Upper lobe of left lung (tissue), 6 donors: ENCODE measurements at places on chromosomes 2 and 18.

DNA sequence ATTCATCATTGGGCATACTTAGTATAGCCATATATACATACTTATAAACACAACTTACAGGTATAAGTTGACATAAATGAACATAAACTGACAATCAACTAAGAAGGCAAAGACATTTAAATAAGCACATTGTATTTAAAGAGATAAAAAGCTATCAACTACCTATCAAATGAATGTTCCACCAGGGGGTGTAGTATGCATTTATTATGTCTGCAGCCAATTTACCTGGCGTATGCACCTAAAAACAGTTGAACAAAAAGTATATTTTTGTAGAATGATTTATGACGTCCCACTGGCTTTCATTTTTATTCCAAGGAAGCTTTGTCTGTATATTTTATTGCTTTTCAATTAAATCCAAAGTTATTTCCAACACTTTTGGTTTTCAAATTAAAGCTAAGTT lies 323.5 kb downstream of the AFF3 start:
- H3K36me3 ChIP-seq, result no peaks in the 10 kb centered on the region
- no peak overlapping the region for H3K4me3 ChIP-seq
- no peak overlapping the region for H3K27ac ChIP-seq
- H3K4me1 ChIP-seq, result no peaks in the 10 kb centered on the region
- no peak for DNase-seq

DNA sequence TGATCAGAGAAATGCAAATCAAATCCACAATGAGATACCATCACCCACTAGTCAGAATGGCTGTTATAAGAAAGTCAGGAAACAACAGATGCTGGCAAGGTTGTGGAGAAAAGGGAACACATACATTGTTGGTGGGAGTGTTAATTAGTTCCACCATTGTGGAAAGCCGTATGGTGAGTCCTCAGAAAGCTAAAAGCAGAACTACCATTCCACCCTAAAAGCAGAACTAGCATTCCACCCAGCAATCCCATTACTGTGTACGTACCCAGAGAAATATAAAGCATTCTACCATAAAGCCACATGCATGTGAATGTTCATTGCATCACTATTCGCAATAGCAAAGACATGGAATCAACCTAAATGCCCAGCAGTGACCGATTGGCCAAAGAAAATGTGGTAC lies 60.7 kb downstream of the ANKRD62 start:
- DNase-seq, result no peak
- no peak overlapping the region for H3K4me3 ChIP-seq
- no peaks in the 10 kb centered on the region for H3K36me3 ChIP-seq

GRCh38 chr2:5482929-5483331 lies 209.3 kb upstream of the SOX11 start:
- H3K36me3 ChIP-seq, result no peaks in the 10 kb centered on the region
- H3K27me3 ChIP-seq, result no peaks in the 10 kb centered on the region
- no peak for DNase-seq
- no peak overlapping the region for H3K4me3 ChIP-seq

GRCh38 chr2:101793277-101793969 lies 95.9 kb downstream of the MAP4K4 start:
- no peak for DNase-seq
- no peaks in the 10 kb centered on the region for H3K27me3 ChIP-seq
- peaks cover 4% of the 10 kb centered on the region for H3K36me3 ChIP-seq
- no peak overlapping the region for H3K27ac ChIP-seq

DNA sequence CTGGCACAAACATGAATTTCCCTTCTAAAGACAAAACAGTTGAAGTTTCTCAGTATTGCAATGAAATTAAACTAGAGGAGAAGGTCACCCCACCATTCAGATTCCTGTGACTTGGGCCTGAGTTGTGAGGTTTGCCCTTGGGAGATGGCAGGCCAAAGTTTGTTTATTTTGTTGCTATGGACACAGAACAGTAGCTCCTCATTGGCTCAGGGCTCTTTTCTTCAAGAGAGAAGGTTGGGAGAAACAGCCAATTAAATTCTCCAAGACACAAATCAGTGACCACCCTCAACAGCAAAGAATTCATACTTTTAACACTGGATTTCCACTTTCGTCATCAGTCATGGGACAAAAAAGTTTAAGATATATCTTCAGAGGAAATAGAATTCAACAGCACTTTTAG lies at the start of gene FLACC1:
TSS of gene FLACC1 (minus strand) at position 125 of the 400 bp plus-strand sequence. CDS start 5,941 bp downstream, outside the sequence.
- H3K27me3 ChIP-seq, result no peaks in the 10 kb centered on the region
- peak within 1 kb of the TSS; percentile 51 for H3K27ac ChIP-seq
- no peak within 1 kb of the TSS for H3K4me3 ChIP-seq

DNA sequence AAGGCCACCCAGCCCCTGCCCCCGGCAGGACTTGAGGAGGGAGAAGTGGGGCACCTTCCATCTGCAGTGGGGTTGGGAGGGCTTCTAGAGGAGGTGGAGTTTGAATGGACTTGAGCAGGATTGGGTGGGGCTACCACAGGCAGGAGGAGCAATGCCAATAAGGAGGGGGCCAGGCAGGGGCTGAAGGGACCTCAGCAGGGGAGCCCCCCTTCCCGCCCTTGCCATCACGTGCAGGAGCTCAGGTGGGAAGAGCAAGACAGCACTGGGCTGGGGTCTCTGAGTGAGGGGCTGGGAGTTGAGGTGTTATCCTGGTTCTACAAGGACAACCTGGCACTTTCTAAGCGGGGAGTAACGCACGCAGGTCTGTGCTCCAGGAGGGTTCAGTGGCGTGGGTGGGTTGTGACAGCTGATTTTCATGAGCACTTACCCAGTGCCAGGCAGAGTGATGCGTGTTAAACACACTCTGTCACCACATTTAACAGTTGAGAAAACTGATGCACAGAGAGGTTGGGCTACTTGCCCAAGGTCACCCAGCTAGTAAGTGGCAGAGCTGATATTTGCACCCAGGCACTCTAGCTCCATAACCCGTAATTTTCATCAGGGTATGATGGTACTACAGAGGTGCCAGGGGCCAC lies 4.8 kb downstream of the CHRND start:
- no peaks in the 10 kb centered on the region for H3K36me3 ChIP-seq
- no peak overlapping the region for H3K27ac ChIP-seq
- H3K4me1 ChIP-seq, result no peaks in the 10 kb centered on the region
- no peak overlapping the region for H3K4me3 ChIP-seq

GRCh38 chr2:23541503-23542229 lies 156.7 kb downstream of the KLHL29 start:
- no peaks in the 10 kb centered on the region for H3K4me1 ChIP-seq
- H3K27ac ChIP-seq, result no peak overlapping the region
- no peak for DNase-seq
- no peaks in the 10 kb centered on the region for H3K27me3 ChIP-seq
- H3K4me3 ChIP-seq, result no peak overlapping the region

DNA sequence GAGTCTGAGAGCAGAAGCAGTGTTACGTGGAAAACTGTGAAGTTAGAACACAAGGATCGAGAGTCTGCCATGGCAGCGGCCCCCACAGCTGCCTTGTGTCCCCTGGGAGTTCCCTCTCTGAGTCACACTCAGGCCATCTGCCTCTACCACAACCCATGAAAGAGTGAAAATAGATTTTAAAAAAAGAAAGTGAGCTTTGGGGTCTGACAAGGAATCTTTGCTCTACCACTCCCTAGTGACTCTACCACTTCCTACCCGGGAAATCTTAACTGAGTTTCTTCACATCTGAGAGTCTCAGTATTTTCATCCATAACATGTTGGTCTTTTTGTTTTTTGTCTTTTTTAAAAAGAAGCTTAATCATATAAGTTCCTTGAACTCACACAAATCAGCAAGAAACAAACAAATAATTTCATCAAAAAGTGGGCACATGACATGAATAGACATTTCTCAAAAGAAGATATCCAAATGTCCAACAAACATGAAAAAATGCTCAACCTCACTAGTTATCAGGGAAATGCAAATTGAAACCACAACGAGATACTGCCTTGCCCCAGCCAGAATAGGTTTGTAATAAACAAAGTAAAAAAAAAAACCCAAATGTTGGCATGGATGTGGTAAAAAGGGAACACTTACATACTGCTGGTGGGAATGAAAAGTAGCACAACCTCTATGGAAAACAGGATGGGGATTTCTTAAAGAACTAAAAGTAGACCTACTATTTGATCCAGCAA lies 2.4 kb upstream of the MSGN1 start:
- no peaks in the 10 kb centered on the region for H3K27me3 ChIP-seq
- H3K36me3 ChIP-seq, result no peaks in the 10 kb centered on the region
- H3K4me3 ChIP-seq, result no peak overlapping the region
- DNase-seq, result no peak
- H3K27ac ChIP-seq, result peak overlapping the region; percentile 23

DNA sequence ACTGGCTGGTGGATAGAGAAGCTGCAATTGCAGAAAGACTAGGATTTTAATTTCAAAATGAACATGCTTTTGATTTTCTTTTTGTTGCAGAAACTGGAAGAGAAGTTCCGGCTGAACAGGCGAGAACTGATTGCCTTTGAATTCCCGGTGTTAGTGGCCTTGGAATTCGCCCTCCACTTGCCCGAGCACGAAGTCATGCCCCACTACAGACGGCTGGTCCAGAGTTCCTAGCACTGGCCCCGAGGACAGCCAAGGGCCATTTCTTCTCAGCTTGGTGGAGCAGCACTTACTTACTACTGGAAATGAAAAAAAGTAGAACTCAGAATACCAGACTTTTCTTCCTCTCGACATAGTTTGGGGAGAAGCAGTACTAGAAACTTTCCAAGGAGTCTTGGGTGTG lies 121.9 kb downstream of the CABLES1 start:
- H3K4me1 ChIP-seq, result peaks cover 42% of the 10 kb centered on the region
- H3K36me3 ChIP-seq, result no peaks in the 10 kb centered on the region
- H3K27me3 ChIP-seq, result no peaks in the 10 kb centered on the region
- H3K4me3 ChIP-seq, result no peak overlapping the region
- no peak for DNase-seq

DNA sequence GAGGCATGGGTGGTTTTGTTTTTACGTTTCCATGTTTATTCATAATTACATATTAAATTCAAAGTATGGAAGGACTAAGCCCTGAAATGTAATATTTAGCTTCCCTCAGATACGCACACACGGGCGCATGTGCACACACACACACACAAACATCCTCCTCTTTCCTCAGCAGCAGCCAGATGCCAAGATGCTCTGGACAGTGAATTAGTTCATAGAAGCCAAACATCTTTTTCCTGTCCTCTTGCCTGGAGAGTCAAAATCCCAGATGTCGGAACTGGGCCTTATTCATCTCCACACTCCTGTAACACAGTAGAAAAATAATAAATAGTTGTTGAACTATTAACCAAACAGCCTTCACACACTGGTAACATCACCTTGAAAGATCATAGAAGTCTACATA lies 273.1 kb downstream of the SP3 start:
- H3K27me3 ChIP-seq, result no peaks in the 10 kb centered on the region
- DNase-seq, result no peak
- no peaks in the 10 kb centered on the region for H3K4me1 ChIP-seq
- no peak overlapping the region for H3K4me3 ChIP-seq
- no peaks in the 10 kb centered on the region for H3K36me3 ChIP-seq
- no peak overlapping the region for H3K27ac ChIP-seq

- no peak overlapping the region for H3K27ac ChIP-seq
- H3K4me3 ChIP-seq, result no peak overlapping the region
These were observed 417.9 kb downstream of the TGIF1 start for GRCh38 chr18:3867864-3868311.

- no peaks in the 10 kb centered on the region for H3K27me3 ChIP-seq
- H3K36me3 ChIP-seq, result no peaks in the 10 kb centered on the region
- H3K4me1 ChIP-seq, result no peaks in the 10 kb centered on the region
- H3K27ac ChIP-seq, result no peak overlapping the region
- no peak for DNase-seq
These were observed 51.6 kb upstream of the ACTR3 start for GRCh38 chr2:113838277-113838676.

- H3K27ac ChIP-seq, result peak overlapping the region; percentile 65
- H3K4me3 ChIP-seq, result no peak overlapping the region
- DNase-seq, result peak; percentile 68
- H3K36me3 ChIP-seq, result no peaks in the 10 kb centered on the region
- H3K27me3 ChIP-seq, result peaks cover 18% of the 10 kb centered on the region
These were observed 7.5 kb upstream of the KCNG2 start for GRCh38 chr18:79789901-79790890.

GRCh38 chr18:46322411-46322891 lies 218.3 kb downstream of the HAUS1 start:
- no peak for DNase-seq
- no peaks in the 10 kb centered on the region for H3K27me3 ChIP-seq
- no peak overlapping the region for H3K4me3 ChIP-seq
- H3K27ac ChIP-seq, result no peak overlapping the region
- H3K4me1 ChIP-seq, result no peaks in the 10 kb centered on the region

DNA sequence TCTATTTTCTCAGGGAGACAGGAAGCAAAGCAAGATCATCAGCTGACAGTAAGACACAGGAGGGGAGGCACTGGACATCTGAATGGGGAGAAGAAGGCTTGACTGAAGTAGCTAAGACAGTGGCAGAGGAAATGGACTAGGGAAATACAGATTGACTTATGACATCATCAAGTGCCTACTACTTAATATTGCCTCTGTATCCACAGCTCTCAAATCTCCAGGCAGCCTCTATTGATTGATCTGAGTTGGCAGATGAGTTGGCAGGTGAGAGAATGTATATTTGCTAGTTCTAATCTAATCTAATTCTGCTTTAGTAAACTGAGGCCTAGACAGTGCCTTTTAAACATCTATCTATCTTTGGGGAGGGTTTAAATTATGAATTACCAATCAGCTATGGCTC lies 242.1 kb downstream of the SLC8A1 start:
- H3K27me3 ChIP-seq, result no peaks in the 10 kb centered on the region
- no peak overlapping the region for H3K27ac ChIP-seq
- no peaks in the 10 kb centered on the region for H3K36me3 ChIP-seq
- H3K4me3 ChIP-seq, result no peak overlapping the region

DNA sequence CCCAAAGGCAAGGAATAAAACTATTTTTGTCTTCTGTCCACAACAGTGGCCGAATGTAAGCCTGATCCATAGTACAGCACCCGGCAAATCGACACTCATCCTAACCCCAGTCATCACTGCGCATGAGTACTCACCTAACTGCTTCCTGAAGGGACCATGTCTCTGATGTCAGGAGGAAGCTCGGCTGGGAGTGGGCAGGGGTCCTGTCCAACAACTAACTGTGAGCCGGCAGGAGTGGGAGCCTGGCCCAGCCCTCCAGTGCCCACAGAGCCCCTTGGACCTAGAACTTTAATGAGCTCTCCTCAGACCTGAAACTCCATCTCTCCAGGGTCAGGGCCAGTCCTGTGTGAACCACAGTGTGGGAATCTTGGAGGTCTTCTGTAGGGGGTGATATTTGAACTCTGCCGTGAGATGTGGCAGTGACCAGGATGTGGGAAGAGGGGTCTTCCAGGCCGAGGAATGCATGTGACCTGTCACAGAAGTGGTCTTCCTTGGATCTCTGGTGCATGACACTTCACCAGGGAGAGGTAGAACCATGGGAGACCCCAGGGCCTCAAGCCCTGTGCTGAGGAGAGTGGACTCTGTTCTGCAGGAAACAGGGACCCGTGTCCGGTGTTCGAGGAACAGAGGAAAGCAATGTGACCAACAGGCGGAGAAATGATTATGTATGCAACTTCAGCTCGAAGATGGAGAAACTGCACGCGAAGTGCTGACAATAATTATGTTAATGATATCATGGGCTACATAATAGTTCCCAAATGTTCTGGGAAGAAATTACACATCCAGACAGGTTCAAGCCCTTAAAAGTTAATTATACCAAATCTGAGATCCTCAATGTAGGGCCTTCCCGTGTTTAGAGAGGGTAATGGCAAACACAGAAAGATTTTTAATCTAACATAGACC lies 240.1 kb upstream of the HDAC4 start:
- no peak for DNase-seq
- no peaks in the 10 kb centered on the region for H3K4me1 ChIP-seq
- H3K36me3 ChIP-seq, result no peaks in the 10 kb centered on the region
- no peak overlapping the region for H3K27ac ChIP-seq
- H3K27me3 ChIP-seq, result no peaks in the 10 kb centered on the region
